ENCODE measurements at places on chromosomes 5 and 9.

- DNase-seq, result no peak
Measured at GRCh38 chr5:41334758-41335157, 121.4 kb upstream of the C6 start.

DNA sequence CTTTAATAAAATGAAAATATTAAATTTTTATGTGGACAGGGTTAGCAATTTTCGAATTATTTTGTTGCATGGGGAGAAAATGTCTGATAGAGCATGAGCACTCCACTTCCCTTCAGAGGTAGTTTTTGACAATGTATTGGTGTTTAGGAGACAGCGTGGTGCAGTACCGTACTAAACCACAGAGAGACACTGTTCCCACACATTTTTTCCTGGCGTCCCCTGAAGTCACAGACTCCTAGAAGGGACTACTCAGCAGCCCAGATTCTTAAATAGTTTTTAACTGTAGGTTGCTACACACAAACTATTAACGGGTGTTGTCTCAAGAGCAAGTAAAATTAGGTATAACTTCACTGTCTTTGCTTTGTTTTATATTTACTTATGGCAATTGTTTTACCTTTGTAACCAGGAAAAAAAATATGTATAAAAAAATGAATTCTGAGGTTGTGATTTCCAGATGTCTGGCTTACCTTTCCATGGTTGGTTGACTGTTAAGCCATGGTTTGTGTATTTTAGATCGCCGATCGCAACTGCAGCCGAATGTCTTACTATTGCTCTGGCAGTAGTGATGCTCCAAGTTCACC is 171.2 kb downstream of the DOCK8 start:
- DNase-seq, result peak; percentile 33

GRCh38 chr5:55829956-55830355 is 21.2 kb upstream of the IL31RA start:
- DNase-seq, result no peak

DNA sequence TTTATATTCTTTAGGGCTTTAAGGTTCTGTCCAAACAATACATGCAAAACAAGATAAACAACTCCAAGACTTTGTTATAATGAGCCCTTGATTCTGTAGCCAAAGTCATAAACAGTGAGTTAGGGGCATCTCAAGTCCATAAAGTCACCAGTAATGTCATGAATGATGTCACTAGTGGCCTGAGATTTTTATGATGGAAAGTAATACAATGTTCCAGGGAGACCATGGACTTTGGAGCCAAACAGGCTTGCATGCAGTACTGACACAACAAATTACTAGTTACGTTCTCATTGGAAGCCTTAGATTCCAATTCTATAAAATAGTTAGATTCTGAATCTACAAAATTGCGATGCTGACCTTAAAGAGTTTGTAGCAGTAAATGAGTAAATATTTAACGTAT is 280.0 kb downstream of the HINT1 start:
- no peak for DNase-seq

- DNase-seq, result no peak
Measured at GRCh38 chr5:177592905-177593304, 902 bp downstream of the TMED9 start.

DNA sequence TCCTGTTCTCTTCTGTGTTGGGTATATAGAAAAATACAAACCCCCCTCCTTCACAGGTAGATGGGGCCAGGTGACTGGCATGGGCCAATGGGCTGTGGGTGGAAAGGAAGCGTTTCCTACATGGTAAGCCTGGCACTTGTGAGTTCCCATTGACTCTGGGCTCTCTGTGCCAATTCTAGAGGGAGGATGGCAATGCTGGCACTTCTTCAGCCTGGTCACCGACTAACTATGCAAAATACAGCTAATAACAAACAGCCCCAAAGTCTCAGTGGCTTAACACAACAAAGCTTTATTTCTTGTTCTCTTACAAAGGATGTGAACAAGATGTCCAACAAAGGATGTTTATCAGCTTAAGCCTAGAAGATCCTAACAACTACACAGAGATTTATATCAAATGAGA is 258.1 kb downstream of the SYK start:
- DNase-seq, result no peak

- DNase-seq, result no peak
Measured at GRCh38 chr5:87949676-87950631, 318.7 kb downstream of the TMEM161B start.

DNA sequence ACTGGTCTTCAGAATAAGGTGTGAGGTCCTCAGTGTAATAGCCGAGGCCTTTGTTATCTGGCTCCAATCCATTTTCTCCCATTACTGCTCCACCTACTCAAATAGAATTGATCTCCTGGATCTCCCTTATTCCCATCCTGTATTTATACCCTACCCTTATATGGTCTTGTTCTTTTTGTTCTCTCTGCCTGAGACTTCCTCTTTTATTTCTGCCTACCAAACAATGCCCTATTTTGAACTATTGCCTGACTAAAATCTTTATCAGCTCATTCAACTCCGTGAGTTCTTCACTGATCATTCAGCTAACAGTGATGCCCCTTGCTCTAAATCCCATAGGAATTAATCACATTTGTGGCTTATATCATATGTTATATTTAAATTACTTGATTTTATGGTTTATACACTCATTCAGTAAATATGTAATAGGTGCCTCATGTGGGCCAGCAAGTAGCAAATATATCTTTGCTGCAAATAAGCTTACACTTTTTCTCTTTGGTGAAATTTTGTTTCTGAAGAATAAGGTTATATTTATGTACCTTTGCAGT is 417.5 kb upstream of the MEF2C start:
- no peak for DNase-seq

GRCh38 chr5:92635001-92635461 is 946.0 kb downstream of the NR2F1-AS1 start:
- no peak for DNase-seq

DNA sequence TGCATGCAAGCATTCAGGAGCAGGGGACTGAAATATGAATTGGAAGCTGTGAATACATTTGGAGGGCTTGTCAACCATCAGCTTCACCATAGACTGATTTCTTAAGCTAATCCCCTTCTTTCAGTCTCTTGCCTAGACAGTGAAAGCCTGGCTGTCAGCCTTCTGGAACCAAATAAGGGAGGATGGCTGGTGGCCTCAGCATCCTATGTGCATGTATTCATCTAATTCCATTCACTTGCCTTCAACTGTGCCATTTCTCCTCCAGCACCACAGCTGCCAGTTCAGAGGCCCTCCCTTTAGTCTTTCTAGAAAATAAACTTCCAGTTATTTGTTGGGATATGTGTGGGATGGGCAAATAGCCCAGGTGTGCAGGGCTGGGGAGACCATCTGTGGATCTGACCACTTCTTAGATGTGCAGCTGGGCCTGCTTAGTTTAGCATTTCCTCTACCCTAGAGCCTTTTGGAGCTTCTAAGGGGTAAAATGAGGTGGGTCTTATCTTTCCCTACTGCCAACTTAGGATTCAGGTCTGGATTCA is 62.1 kb downstream of the AOPEP start:
- no peak for DNase-seq

- DNase-seq, result no peak
Measured at GRCh38 chr9:16559418-16560188, 310.9 kb downstream of the BNC2 start.

DNA sequence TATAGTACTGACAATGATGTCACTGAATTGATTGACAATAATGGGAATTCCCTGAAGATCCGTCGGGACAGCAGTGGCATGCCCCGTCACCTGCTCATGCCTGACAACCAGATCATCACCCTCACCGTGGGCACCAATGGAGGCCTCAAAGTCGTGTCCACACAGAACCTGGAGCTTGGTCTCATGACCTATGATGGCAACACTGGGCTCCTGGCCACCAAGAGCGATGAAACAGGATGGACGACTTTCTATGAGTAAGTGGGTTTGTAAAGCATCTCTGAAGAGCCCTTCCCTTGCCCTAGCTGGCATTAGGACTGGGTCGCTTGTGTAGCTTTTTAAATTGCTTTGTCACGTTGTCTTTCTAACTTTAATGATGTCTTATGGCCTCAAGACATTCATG is 72.7 kb upstream of the WWC1 start:
- no peak for DNase-seq

DNA sequence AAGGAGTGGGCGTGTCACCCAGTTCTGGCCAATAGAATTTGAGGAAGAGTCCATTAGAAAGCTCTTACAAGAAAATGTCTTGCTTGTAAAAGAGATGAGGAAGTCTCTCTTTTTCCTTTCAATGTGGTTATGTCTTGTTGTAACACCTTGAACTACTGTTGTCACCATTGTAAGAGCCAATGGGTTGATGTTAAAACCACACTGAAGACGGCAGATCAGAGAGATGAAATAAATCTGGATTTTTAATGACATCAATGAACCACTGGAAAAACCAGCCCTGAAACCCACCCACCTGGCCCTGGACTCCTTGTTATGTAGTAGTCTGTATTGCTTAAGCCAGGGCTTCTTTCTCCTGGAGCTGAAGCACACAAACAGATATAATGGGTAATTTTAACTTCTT is 83.8 kb upstream of the ERCC6L2 start:
- DNase-seq, result no peak

- DNase-seq, result peak; percentile 87
Measured at GRCh38 chr5:124061663-124062062, 549.7 kb downstream of the CSNK1G3 start.

- no peak for DNase-seq
Measured at GRCh38 chr9:117302487-117302886, 112.4 kb downstream of the ASTN2 start.

GRCh38 chr5:145835848-145836239 is 702 bp upstream of the PRELID2 start:
- no peak for DNase-seq

GRCh38 chr5:4700069-4700468 is 440.1 kb upstream of the ADAMTS16 start:
- peak; percentile 12 for DNase-seq

DNA sequence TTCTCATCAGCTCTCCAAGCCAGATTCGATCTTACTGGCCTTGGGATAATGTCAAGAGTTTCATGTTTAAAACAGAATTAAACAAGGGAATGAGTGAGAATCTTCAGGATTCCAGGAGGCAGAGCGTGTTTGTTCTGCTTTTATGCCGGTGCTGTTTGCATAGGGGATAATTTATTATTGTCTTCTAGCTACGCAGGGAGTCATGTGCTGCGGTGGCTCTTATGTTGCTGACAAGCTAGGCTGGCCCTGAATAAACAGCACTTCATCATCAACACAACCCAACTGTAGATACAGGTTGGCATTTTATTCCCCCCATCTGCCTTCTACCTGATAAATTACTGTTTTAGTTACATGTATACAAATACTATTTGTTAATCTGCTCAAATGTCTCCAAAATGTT is 47.1 kb upstream of the PCA3 start:
- DNase-seq, result no peak

DNA sequence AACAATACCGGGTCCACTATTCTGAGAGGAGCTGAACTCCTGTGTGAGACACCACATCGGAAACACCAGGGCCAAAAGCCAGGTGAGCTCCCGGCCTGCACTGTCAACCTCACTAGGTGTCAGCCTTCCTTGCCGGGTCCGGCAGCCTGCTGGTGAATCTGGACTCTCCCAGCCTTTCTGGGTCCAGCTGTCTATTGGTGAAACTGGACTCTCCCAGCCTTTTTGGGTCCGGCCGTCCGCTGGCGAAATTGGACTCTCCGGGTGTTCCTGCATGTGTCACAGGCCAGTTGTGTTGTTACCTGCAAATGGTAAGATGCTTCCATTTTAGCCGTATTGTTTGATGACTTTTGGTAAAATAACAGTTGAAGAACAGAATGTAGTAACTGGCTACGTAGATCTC is 801.5 kb downstream of the CDH9 start:
- DNase-seq, result no peak

DNA sequence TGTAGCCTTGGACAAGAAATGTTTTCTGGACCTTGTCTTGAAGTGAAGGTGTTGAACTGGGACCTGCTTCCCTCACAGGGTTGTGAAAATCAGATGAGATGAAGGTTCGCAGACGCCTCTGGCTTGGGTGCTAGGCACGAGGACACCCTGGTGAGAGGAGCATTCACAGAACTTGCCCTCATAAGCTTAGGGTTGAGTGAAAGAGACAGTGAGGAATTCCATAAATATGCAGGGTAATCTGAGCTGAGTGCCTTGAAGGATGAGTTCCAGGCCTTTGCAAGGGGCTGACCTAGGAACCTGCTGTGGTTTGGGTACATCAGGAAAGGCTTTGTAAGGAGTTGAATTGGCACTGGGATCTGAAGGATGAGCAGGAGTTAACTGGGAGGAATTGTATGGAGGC is 75.7 kb upstream of the SAP30L start:
- DNase-seq, result no peak

GRCh38 chr9:16180091-16180490 is 627.2 kb downstream of the CCDC171 start:
- DNase-seq, result no peak

DNA sequence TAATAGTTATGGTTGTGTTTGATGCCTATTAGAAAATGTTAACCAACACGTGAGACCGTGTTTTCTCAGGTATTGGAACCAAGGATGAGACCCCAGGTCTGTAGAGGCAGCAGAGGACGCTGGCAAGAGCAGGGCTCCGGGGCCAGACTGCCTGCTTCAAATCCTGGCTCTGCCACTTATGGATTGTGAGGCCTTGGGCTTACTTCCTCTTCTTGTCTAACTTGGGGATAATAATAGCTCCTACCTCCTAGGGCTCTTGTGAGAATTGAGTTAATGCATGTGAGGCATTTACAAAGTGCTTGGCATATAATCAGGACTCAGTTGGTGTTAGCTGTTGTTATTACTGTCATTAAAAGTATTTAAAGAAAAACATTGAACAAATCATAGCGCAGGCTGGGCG is 85.5 kb upstream of the PITX1 start:
- no peak for DNase-seq

GRCh38 chr5:55866934-55867333 is 15.8 kb downstream of the IL31RA start:
- no peak for DNase-seq

DNA sequence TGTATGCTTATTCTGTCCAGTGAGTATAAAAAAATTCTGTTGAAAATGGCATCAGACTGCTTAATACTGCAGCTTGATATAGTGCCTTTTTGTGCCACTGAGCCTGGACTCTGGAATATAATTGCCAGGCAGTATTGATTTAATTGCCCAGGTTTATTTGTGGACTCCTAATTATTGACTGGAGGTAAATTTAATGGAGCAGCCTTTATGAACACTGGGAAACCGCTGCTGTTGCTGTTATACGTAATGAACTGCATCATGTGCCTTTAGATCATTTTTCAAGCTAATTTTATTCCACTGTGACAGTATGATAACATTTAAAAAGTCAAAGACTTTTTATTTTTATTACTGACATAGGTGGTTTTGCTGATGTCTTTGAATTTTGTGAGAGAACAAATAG is 90.2 kb upstream of the SH3GL2 start:
- no peak for DNase-seq

GRCh38 chr5:133977161-133977787 is 8.8 kb upstream of the C5orf15 start:
- DNase-seq, result no peak

DNA sequence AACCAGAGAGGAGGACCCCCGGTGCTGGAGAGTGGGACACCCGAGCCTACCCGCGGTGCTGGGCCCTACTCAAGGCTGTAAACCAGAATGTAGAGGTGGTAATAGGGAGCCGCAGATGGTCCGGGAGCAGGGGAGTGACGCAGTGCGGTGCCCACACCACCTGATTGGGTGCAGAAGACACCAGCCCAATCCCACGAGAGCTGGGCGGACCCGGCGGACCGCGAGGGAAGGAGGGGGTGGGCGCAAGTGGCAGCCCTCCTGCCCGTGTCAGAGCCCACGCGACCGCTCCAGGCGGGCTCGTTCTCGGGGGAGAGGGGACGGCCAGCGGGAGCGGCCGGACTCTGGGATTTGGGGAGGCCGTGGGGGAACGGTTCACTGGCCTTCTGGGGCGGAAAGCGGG is 71.2 kb downstream of the C9orf50 start:
- DNase-seq, result no peak

GRCh38 chr9:122134822-122135528 is 24.6 kb downstream of the NDUFA8 start:
- no peak for DNase-seq

GRCh38 chr9:106704056-106704615 is 158.8 kb upstream of the ZNF462 start:
- DNase-seq, result no peak
